ENCODE measurements at places on chromosomes 11 and 22. TPM values are rescaled to one million over a fixed set of nuclear protein-coding genes. Genes with fewer than 3 reads are reported as not detected.
A peak's percentile ranks its signal among the peaks of the same experiment; 100 is the strongest.

The ARHGAP20 gene
- total RNA-seq: 12.5 TPM

The SCGB1A1 gene
- not detected for total RNA-seq

The KCNQ1 gene
- 0.16 TPM for total RNA-seq

The MICAL2 gene
- 1.1 TPM for total RNA-seq

The ANGPTL5 gene
- total RNA-seq: 0.10 TPM

The TST gene
- 41.9 TPM for total RNA-seq

DNA sequence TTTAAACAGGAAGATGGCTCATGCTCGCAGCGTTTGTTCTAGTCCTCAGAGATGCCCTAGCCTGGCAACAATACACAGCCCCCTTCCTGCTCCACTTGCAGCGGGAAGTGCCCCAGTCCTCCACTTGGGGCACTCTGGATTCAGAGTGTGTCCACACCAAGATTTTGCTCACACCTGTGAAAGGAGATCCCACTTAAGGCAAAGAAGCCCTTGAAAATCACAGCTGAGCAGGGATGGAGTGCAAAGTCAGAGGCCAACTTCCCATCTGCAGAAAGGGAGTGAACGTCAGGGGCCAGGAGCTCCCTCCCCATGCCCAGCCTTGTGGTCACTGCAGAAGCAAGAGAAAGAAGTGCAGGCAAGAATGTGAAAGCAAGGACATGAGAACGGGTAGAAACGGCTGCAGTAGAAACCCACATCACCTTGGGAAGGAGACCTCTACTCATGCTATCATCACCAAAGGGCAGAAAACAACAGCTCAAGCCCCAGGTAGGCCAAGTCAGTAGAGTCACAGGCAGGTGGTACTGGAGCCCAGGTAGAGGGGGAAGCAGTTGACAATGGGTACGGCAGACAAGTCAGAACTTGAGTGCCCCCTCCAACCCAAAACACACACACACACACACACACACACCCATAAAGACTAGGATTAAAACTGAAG, 157.4 kb downstream of the BUD13 start:
- ATAC-seq: no peak

DNA sequence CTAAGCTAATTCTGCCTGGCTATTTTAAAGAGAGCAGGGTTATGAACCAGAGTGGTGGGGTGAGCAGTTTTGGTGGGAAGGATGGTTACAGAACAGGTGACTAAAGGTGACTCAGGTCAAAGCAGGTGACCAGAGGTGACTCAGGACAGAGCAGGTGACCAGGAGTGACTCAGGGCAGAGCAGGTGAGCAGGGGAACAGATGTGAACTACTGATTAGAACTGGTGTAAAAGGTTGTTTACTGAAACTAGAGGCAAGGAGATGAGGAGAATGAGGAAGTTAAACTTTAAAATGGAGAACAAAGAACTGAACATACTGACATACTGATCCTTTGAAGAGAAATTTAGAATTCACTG, 15.4 kb upstream of the HYLS1 start:
- ATAC-seq: no peak

DNA sequence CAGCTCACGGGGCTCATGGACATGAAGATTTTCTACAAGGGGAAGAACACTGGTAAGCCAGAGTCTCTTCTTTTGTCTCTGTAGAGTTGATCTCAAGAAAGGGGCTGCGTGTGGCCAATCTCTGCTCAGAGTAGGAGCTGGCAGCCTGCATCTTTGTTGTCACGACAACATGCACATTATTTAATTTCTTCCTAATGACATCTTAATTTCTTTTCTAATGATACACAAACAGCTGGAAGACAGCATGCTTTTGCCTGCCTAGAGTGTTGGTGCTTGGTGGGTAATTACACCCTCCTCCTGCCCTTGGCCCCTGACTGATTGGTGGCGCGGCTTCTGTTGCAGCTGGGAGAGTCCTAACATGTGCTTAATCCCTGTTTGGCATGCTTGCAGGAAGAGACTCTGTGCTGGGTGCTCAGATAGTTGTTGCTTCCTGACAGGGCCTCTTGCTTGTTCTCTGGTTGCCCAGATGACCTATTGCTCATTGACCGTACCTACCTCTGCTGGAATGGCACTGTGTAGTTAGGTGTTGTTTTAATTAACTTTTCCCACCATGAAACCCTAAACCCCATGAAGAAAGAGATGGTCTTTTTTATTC, 106.9 kb upstream of the SORL1-AS1 start:
- ATAC-seq: no peak

DNA sequence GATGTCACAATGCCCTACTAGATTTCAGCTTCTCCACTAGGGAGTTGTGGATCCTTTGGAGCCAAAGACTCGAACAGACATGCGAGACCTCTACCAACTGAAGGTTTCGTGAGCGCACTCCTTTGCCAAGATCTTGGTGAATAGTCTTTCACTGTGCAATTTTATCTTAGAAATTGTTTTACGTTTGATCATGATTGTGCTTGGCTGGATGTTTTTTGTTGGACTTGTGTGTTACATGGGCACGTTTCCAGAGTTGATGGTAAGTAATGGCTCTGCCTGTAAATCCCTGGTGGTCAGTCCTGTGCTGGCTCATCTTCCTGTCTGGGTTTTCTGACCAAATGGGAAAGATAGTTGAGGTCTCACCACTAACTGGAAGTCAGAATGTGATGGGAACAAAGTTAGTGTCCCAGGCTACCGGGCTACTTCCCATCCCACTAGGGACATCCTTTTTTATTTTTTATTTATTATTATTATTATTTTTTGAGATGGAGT, at the start of gene MISFA:
TSS of gene MISFA (plus strand) at position 51 of the 492 bp plus-strand sequence. CDS start at position 191, 140 bp downstream.
- ATAC-seq: no peak

DNA sequence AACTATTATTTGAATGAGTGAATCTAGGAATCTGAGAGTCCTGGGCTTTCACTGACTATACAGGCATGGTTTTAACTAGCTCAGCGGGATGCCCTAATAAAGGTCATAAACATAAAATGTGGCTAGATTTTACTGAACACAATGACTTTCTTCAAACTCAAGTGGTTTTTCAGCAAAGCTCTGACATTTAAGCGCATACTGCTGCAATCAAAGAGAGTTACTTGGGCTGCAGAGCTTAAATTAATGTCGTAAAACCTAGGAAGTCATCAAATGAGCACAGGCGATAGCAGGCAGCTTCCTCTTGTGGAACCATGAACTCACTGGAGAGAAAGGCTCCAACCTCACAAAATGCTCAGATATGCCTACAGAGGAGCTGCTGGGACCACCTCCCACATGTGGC, 6.7 kb downstream of the CSNK2A3 start:
- ATAC-seq: peak; percentile 26

DNA sequence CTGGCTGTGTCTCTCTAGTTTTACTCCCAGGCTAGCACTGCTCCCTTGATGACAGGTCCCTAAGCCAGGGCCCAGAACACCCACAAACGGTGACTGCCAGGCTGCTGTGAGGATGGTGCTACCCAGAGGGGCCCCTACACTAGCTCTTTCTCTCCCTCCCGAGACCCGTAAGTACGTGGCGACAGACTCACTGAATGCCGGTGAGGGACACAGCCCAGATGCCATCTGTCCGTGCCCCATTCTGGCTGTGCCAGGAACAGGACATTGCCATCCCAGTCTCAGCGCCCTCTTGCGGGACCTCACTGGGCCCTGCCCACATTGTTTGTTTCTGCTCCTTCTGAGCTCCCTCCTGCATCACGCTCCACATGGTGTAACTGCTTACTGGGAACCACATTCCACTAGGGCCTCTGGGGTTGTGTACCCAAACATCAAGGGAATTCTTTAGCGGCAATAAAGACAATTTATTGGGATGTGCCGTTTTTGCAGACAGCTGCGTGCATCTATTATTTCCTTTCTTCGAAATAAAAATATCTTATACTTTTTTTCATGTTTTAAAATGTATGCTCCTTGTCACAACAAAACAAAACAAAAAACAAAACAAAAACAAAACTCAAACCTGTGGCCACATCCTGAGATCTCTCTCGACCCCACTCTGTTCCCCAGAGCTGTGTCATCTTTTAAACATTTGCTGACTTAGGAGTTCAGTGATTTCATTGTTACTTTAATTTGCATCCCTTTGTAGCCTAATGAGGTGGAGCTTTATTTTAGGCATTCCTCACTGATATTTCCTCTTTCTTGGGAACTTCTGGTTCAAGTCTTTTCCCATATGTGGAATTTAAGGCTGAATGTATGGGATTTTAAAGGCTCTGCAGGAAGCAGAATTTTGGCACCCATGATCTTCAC, 4.4 kb upstream of the TPCN2 start:
- peak; percentile 39 for ATAC-seq

DNA sequence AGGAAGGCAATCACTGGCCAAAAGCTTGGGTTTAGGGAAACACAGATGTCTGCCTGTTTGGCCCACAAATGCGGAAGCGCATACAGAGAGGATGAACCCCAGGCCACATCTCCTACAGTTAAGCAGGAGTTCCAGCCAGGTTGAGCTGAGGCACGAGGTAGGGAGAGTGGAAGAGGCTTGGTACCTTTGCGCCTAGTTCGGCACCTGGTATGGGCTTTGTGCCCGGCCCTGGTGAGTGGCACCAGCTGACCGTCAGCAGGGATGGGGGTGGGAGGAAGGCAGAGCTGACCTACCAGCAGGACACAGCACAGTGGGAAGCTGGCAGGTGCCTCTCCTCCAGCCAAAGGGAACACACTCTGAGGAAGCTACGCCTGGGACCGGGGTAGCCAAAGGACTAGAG, 57.6 kb downstream of the KCNC1 start:
- no peak for ATAC-seq

DNA sequence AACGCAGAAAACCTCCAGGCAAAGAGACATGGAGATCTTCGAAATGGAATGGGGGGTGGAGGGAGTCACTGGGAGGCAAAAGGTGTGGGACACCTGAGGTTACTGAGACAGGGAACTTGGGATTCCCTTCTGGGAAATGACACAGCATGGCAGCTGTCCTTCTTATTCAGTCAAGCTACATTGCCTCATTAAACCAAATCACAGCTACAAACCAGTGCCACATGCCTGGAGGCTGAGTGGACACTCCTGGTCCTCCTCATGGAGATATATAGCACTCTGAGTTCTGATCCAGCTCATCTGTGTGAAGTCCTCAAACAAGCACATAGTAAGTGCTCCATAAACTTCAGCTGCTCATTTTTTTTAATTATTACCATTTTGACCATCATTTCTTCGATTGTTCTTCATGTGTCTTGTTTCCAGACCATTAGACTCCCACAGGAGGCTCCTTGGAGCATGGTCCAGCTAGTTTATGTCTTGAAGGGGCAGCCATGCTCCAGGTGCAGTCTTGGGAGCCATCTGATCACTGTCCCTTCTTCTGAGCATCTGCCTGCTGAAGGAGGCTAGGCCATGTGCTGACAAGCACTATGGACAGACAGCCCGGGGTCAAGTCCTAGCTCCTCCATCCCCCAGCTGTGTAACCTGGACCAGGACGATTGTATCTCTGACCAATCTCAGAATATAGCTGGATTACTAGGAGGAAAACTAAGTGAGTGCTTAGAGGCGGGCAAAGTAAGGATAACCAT, 9.7 kb upstream of the FXYD2 start:
- no peak for ATAC-seq

- ATAC-seq: no peak
These were observed 261.5 kb downstream of the BRD1 start for GRCh38 chr22:49566141-49566541.

DNA sequence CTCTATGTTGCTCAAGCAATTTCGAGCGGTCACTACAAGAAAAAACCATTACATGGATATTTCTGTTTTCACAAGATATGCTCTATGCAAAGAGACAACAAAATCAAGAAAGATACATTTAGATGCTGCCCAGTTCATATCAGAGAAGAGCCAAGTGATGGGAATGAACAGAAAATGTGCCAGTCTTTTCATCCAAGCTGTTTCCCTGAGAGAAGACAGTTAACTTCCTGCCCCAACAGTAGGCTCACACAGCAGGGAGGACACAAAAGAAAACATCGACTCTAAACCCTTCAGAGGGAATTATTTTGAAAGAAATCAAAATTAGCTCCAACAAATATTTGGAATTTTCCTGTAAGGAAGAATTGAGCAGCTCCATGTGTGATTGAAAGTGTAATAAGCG, 11.6 kb downstream of the JAML start:
- no peak for ATAC-seq

DNA sequence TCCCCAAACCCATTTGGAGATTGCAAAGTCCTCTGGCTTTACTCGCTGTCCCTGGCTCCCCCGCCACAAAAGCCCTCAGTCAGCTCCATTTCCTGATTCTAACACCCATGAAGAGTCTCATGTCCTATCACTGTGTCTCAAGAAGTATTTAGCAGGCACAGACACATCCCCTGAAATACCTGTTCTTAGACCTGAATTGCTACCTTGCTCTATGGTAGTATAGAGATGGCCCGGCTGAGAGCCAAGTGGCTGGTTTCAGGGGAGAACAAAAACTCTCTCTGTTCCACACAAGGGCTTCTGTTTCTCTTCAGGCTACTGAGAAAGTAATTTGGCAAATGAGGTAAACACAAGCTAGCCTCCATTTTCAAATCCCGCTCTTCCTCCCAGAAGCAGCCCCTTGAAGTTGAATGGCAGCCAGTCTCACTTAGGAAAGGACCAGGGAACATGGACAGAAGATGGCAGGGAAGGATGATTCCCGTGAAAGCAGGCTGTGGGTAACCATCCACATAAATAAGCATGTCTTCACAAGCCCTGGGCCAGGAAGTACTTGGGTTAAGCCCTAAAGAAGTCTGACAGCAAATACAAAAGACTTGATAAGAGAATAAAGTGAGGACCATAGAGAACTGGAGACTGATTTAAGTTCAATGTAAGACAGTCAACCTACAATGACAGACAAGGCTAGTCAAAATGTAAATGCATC, 137.8 kb downstream of the C11orf58 start:
- ATAC-seq: no peak

GRCh38 chr11:93652161-93652597, 9.3 kb upstream of the CEP295 start:
- ATAC-seq: no peak

- ATAC-seq: no peak
These were observed 57.8 kb downstream of the OTOG start for GRCh38 chr11:17604915-17605233.

- no peak for ATAC-seq
These were observed 64.7 kb upstream of the LIN7C start for GRCh38 chr11:27571154-27571810.

DNA sequence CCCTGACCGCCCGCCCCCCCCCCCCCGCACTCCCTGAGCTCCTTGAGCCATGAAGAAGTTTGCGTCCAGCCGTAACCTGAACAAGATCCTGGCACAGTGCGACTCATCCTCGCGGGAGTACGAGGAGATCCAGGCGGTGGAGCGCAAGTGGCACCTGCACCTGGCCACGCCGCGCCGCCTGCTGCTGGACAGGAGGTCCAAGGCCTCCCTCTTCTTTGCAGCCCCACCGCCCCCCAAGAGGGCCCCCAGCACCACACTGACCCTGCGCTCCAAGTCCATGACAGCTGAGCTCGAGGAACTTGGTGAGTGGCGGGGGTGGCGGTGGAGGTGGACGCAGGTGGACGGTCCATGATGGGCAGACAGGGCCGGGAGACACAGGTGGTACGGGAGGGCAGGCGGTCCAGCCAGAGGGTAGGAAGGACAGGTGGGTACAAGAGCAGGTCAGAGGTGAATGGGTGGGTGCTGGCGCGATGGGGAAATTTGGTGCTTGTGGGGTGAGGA, 32.1 kb upstream of the ACR start:
- no peak for ATAC-seq
